ENCODE measurements at places on chromosomes 11 and 22.

- no peak for DNase-seq
Measured at GRCh38 chr11:119416606-119417580, 6.1 kb downstream of the THY1 start.

- DNase-seq: no peak
Measured at GRCh38 chr11:114972105-114972504, 293.8 kb downstream of the NXPE2 start.

- peak; percentile 21 for DNase-seq
Measured at GRCh38 chr11:102780491-102780918, at the start of gene MMP10. MMP10 (minus strand) TSS chr11:102780628; CDS start chr11:102780591, 37 bp downstream.

DNA sequence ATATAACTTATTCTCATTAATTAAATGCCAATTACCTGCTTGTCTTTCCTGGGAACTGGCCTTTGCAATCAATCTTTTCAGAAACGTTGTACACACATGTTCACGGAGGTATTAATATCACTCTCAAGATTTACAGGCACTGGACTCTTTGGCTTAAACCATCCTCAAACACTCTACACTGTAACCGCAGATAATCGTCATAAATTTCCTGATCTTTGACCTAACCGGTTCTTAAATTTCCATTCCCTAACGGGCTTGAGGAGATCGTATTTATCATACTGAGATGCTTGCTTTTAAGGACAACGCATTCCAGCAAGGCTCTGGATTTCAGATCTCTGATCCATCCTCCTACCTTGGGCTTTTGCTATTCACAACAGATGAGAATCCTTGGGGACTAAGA lies 72.8 kb downstream of the ARL14EP start:
- no peak for DNase-seq

GRCh38 chr11:119445379-119445778 lies 22.4 kb upstream of the THY1 start:
- DNase-seq: no peak

GRCh38 chr11:24779791-24780190 lies 282.9 kb downstream of the LUZP2 start:
- DNase-seq: no peak

DNA sequence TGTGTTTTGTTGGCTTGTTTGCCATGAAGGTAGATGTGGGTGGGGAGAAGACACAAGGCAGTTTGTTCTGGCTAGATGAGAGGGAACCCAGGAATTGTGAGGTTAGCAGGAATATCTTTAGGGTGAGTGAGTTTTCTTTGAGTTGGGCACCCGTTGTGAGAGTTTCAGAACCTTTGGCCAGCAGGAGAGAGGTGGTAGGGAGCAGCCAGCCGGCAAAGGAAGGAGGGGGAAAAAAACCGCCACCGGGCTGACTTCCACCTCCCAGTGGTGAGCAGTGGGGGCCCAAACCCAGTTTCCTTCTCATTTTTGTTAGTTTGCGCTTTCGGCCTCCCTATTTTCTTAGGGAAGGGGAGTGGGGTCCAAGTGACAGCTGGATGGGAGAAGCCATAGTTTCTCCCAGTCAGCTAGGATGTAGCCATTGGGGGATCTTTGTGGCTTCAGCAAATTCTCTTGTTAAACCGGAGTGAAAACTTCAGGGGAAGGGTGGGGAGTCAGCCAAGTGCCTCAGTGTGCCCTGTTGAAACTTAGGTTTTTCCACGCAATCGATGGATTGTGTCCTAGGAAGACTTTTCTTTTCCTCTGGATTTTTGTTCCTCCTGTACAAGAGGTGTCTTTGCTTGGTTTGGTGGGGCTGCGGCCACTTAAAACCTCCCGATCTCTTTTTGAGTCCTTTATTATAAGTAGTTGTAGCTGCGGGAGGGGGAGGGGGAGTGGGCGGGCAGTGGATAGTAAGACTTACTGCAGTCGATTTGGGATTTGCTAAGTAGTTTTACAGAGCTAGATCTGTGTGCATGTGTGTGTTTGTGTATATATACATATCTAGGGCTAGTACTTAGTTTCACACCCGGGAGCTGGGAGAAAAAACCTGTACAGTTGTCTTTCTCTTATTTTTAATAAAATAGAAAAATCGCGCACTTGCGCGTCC lies 1.1 kb upstream of the GCAT start:
- peak; percentile 24 for DNase-seq

- no peak for DNase-seq
Measured at GRCh38 chr22:49240472-49240871, 587.2 kb downstream of the BRD1 start.

DNA sequence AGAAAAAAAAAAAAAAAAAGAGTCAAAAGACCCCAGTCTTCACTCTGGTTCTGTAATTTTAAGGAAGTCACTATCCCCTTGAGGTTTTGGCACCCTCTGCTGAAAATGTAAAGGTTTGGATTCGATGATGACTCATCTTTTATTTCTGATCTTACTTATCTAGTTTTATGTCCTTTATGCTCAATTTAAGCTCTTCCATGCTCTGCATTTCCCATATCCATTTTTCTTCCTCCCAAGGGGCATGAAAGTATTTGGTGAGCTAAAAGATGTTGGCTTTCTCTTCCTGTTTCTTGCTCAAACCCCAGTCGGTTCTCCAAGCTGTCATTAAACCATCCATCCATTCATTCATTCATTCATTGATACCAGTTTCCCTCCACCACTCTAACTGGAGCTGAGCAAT lies 61.0 kb upstream of the CDON start:
- DNase-seq: no peak

- DNase-seq: no peak
Measured at GRCh38 chr11:19650467-19650866, 62.2 kb upstream of the NAV2 start.

All from AML-193 (cell line).